ENCODE measurements at places on chromosomes 4 and X.

- DNase-seq, result no peak
Measured at GRCh38 chrX:131827935-131828334, 195.2 kb upstream of the STK26 start.

- no peak for DNase-seq
Measured at GRCh38 chr4:64014647-64015046, 394.6 kb downstream of the TECRL start.

GRCh38 chr4:26372525-26373172 lies 51.8 kb downstream of the RBPJ start:
- no peak for DNase-seq

DNA sequence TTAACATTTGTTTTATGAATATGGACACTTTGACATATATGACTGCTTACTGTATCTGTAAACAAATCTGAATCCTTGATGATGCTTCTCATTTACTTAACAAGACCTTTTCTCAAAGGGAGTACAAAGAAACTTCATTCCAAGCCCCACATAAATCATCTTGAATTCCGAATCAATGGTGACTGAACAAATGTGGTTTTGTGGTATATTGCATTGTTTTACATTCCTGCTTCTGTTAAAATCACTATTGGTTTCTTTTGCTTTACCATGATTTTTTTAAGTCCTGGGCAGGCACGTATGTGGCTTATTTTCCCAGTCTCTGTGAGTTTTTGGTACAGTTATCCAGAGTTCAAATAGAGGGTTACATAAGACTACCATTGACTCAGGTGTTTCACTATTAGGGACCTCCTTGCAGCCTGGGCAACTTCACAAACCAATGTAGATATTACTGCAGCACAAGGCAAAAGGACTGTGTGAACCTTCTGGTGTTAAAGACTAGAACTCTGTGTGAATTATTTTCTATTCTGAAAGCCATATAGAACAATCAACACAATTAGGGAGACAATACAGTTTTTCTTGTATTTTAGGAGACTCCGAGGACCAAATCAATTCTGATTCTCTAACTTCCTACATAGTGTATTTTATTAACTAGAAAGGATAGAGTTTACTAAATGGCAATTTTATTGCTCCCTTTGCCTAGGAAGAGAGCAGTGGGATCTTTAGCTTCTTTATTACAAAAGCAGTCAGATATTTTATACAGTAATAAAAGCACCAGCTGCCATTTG lies 196.4 kb downstream of the GALNTL6 start:
- DNase-seq, result no peak

GRCh38 chr4:182126096-182126495 lies 117.1 kb upstream of the TENM3 start:
- DNase-seq, result no peak

DNA sequence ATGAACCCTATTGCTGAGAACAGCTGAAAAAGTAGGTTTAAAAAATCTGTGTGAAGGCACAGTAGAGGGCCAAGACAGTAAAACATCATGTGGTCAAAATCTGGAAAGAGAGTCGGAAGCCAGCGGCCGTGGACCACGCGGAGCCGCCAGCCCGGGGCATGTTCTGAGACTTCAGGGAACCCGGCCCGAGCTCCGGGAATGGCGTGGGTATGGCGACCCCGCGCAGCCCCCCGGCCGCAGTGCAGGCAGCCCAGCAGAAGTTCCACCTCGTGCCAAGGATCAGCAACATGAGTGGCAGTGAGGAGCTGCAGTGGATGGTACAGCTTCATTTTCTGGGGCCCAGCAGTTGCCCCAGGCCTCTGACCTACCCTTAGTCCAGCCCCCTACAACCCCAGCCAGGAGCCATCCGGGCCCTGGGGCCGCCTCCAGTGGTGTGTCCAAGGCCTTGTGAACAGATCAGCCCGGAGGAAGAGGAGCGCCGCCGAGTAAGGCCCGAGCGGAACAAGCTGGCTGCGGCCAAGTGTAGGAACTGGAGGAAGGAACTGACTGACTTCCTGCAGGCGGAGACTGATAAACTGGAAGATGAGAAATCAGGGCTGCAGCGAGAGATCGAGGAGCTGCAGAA lies 94.2 kb downstream of the LARP1B start:
- no peak for DNase-seq

DNA sequence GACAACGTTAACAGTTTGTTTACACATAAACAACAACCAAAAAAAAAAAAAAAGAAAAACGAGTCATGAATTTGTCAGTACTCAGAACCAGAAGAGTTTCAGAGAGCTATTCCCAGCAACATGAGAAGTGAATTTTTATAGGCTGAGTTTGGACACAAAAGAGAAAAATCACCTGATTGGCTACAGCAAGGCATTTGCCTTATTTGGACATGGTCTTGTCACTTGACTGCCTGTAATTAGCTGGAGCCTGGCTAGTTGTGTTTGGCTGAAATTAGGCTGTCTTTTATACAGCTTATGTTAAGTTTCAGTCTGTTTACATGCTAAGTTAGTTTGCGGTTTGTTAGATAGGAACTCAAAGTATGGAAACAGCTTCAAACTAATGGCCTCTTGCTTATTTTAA lies 880 bp upstream of the TEX13A start:
- no peak for DNase-seq

DNA sequence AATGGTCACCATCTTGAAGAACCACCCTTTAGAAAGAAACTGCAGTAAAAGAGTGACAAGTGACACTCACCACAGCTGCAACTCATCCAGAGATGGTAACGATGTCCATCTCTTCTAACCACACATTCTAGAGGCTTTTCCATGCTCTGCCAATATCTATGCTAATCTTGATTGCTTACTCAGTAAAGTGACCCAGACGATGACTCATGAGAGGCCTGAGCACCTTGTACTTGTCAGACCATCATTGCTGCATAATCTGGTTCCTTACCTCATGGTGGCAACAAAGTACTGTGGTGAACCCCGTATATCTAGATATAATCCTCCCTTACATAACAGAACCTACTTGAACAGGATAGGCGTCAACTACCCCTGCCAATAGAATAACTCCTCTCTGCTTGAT lies 75.6 kb downstream of the CCNG2 start:
- no peak for DNase-seq

DNA sequence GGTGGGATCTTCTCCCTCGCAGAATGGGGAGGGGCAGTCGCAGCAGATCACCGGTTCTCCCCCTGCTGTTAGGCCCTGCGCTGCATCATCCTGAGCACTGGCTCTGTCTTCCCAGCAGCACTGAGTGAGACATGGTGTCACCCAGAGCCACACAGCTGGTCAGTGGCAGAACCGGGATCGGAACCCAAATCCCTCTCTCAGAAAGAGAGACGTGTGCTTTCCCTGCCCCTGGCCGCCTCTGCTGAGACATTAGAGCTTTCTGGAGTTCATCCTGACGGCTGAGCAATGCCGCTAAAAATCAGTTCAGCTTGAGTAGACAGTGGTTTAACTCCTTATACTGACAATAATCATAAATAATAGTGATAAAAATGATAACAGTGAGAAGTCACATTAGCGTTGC lies 87.9 kb downstream of the EVC start:
- no peak for DNase-seq

GRCh38 chr4:77801260-77801608 lies 17.9 kb downstream of the CNOT6L start:
- DNase-seq, result no peak

GRCh38 chr4:30670206-30670605 lies 50.0 kb upstream of the PCDH7 start:
- no peak for DNase-seq

- DNase-seq, result no peak
Measured at GRCh38 chr4:3471098-3471760, 8.1 kb downstream of the DOK7 start.

DNA sequence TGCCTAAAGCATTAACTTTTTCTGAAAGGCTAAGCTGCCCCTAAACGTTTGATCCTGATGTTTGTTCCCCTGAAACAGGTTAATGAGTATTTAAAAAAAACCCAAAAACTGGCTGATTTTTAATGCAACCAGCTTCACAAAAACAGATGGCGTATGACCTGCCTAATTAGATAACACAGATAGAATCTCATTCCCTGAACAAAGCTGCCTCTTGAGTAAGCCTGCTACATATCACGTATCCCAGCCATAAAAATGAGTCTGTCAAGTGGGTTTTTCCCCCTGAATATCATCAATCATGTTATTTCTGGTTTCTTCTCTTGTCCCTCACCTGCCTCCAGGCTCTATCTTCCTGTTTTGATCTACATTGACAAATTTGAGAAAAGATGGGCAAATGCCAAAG lies 154.2 kb upstream of the FAM9B start:
- no peak for DNase-seq

DNA sequence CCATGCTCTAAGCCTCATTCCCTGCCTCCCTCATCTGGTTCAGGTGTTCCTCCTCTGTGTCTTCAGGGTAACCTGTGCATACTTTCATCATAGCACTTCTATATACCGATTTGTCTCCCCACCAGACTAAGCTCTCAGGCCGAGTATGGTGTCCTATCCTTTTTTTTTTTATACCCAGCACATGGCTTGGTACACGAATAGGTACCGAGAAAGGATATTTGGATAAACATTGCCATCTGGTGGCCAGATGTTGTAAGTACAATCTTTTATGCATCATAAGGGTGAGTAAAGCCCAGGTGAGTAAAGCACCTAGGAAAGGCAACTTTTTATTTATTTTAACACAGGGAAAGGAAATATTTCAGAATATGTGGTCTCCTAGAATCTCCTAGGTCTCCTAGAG lies 68.4 kb downstream of the MID2 start:
- no peak for DNase-seq

DNA sequence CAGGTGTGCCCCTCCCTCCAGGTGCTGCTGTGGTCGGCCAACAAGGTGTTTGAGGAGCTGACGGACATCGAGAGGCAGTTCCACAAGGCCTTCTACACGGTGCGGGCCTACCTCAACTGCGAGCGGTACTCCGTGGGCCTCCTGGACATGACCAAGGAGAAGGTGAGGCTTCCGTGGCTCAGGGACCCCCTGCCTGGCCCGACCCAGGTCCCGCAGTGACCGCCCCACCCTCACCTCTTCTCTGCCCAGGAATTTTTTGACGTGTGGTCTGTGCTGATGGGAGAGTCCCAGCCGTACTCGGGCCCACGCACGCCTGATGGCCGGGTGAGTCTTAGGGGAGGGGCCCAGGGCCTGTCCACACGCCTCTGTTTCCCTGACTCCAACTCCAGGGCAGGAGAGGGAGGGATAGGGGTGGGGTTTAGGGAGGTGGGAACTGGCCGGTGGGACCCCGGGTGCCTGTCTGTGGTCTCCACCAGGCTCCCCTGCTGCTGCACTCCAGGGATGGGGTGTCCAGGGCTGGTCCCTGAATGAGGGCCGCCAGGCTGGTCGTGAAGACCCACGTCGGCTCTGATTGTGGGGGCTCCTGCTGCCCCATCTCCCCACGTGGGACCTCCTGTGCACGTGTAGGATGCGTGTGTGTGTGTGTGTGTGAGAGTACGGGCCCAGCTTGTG lies 20.1 kb downstream of the ATP5ME start:
- DNase-seq, result no peak

DNA sequence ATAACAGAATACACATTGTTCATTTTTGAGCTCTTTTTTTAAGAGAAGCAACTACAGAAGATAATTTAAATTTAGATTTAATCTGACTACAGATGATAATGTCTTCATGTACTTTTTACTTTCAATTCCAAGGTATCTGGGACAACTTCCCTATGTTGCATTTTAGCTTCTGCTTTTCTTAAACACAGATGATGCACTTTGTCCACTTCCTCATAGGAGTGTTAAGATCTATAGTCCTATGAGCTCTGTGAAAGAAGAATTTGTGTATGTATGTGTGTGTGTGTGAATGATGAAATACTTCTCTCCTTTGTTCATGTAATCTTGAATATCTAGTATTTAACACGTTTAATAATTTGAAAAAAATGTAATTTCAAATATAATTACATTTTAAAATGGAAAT lies 5.3 kb upstream of the FHIP1A start:
- no peak for DNase-seq

DNA sequence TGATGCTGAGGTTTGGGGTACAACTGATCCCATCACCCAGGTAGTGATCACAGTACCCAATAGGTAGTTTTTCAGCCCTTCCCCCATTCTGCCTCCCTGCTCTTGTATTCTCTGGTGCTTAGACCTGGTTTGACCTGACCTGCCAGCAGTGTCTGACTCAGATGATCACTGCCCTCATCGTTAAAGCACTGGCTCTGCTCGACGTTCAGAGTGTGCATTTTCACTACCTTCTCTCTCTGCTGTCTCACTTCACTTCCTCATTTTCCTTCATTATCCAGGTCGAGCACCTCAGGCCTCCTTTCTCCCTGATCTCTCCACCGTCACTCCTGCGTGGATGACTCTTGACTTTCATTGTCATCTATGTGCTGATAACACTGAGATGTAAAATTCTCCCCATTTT lies 83.6 kb downstream of the PARM1 start:
- no peak for DNase-seq

DNA sequence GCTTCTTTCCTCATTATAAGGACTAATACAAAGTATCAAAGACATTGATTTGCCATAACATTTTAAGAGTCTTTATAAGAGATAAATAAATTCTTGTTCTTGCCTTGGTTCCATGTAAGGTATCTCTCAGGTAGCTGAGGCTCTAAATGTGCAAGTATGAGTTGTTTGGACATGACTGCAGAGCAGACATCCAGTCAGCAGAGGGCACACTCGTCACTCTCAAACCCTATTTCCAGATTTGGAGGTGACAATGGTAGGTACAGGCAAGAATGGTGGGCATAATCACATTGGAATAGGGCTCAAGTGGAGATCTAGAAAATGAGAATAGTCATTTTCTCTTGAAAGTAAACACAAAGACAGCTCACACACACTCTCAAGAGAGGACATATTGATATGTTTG lies 133.3 kb upstream of the ZIC3 start:
- no peak for DNase-seq

- DNase-seq, result no peak
Measured at GRCh38 chr4:107210450-107211239, 174.5 kb upstream of the DKK2 start.

GRCh38 chr4:129532573-129532972 lies 436.6 kb downstream of the C4orf33 start:
- DNase-seq, result no peak

- DNase-seq, result no peak
Measured at GRCh38 chrX:39504227-39504626, 593.5 kb downstream of the BCOR start.

DNA sequence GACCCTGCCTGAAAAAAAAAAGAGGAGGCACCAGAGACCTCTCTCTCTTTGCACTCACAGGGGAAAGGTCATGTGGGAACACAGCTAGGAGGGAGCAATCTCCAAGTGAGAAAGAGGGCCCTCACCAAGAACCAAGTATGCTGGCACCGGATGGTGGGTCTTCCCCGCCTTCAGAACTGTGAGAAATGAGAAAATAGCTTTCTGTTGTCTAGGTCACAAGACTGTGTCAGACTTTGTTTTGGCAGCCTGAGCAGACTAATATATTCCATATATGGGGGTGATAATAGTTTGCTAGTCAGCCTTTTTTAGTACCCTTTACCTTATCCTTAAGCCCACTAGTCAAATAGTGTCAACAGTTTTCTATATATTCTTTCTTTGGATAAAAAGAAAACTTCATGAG lies 193.0 kb downstream of the TRIML1 start:
- DNase-seq, result no peak

DNA sequence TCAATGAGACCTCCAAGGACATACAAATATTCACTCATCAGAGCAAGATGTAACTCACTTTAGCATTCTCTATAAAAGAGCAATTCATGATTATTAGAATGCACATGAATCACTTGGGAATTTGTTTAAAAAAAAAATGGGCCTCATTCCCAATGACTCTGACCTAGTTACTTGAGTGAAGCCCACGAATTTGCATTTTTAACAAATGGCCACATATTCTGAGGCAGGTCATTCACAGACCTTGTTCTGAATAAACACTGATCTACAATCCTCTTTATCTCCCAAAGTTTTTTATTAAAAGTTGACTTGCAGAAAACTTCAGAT lies 255.1 kb upstream of the VEGFC start:
- no peak for DNase-seq

GRCh38 chr4:159197260-159197884 lies 94.5 kb downstream of the RAPGEF2 start:
- no peak for DNase-seq
